Activated CD4-positive, CD25-positive, alpha-beta regulatory T cell treated with anti-CD3 and anti-CD28 coated beads, Interleukin-2, amount 50 U/mL, for 16 hours (primary cell): ENCODE measurements at places on chromosomes 11 and 22.

- DNase-seq = peak; percentile 7
Observed at GRCh38 chr22:25202290-25202921, 2.7 kb downstream of the CRYBB3 start.

DNA sequence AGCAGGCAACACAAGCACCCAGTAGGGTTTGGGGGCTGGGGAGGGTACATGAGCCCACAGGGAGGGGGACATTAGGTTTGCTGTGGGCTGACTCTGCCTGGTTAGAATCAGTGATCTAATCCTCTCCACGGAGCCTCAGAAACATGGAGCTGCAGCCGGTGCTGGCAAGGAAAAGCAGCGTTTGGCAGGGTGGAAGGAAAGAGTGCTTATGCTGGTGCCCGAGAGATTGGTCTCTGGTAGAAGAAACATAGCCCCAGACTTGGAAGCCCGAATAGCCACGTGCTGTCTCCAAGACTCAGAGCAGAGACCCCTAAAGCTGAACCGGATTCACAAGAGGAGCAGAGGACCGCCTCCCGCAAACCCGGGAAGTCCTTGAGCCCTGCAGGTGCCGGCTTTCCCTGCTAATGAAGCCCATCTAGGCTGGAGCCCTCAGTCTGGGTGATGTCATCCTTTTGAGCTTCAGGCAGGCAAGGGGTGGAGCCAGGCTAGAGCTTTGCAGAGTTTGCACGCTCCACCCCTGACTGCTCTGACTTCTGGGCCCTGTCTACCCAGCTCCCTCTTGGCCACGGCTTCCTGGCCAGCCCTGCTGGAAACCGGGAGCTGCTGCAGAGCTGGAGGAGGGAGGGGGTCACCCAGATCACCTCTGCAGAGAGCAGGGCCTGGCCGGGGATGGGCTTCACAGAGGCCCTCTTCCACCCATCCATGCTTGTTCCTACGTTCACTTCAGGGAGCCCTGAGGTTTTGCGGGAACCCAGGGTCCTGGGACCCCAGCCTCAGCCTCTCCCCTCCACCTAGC, 35.0 kb upstream of the JAM3 start:
- DNase-seq = peak; percentile 14

DNA sequence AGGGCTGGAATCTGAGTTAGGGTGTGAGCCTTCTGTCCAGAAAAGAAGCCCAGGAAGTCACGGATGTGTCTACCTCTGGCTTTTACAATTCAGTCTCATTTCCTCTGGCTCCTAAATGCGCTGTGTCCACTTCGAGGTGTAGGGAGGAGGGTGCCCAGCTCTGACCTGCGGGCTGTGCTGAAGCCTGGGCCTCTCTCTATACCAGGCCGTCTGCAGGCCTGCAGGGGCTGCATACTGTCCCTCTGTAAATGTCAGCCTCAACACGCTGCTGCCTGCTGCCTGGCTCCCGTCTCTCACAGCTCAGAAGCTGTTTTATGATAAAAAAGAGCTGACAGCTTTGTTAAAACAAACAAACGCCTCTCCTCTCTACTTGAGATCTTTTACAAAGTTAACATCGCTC, 14.5 kb downstream of the ARVCF start:
- no peak for DNase-seq

DNA sequence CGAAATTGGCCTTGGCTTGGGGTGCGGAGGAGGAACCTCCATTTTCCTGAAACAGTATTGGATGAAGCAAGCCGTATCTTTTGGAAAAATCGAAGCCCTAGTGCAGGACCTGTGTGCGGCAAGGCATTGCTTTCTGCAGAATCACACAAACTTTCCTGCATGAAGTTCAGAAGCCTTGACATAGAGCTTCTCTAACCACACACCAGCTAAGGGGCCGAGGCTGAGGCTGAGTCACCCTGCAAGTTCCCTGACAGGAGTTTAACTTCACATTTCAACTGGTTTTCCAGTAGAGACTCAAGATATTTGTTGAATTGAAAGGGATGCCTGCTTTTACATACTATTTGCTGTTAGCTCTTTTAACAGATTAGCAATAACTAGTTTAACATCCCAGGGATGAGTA, 67.8 kb downstream of the TCF20 start:
- peak; percentile 15 for DNase-seq

GRCh38 chr11:120827820-120828219, 196.1 kb upstream of the TBCEL start:
- DNase-seq = no peak

- no peak for DNase-seq
Observed at GRCh38 chr11:14380947-14381561, 22.1 kb upstream of the RRAS2 start.

DNA sequence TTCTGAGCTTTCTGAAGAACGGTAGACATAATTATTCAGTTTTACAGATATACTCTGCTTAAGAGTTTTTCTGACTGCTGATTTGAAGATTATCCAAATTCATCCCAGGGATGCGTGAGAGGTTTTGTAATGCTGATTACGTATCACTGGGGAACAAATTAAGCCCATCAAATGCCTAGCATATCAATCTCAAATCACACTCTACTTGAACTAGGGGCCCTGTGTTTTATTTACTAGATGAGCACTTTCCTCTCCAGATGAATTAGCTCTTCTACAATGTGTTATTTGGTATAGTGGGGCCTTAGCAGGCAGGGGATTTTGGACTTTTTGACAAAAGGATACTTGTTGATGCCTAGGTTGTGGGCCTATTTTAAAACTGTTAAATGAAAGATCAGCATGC, 177.9 kb downstream of the JRKL start:
- no peak for DNase-seq

DNA sequence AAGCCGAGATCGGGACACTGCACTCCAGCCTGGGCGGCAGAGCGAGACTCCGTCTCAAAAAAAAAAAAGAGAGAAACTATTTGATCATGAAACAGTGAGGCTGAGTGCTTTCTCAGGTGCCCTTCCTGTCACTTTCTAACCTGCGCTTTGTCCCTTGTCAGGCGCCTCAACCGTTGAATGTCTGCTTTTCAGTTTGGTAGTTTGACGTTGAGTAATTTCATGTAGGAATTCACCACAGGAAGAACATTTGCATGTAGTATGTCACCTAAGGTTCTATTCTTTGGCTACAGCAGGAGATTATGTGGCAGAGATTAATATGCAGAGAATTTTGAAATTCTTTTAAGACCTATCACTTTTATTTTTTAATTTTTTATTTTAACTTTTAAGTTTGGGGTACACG, 57.2 kb downstream of the PPFIA1 start:
- DNase-seq = no peak

DNA sequence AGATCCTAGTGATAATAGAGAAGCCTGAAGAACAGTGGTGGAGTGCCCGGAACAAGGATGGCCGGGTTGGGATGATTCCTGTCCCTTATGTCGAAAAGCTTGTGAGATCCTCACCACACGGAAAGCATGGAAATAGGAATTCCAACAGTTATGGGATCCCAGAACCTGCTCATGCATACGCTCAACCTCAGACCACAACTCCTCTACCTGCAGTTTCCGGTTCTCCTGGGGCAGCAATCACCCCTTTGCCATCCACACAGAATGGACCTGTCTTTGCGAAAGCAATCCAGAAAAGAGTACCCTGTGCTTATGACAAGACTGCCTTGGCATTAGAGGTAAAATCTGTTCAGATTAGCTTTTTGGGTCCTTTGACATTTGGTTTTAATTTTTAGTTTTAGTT, 16.7 kb downstream of the CRKL start:
- DNase-seq = no peak

DNA sequence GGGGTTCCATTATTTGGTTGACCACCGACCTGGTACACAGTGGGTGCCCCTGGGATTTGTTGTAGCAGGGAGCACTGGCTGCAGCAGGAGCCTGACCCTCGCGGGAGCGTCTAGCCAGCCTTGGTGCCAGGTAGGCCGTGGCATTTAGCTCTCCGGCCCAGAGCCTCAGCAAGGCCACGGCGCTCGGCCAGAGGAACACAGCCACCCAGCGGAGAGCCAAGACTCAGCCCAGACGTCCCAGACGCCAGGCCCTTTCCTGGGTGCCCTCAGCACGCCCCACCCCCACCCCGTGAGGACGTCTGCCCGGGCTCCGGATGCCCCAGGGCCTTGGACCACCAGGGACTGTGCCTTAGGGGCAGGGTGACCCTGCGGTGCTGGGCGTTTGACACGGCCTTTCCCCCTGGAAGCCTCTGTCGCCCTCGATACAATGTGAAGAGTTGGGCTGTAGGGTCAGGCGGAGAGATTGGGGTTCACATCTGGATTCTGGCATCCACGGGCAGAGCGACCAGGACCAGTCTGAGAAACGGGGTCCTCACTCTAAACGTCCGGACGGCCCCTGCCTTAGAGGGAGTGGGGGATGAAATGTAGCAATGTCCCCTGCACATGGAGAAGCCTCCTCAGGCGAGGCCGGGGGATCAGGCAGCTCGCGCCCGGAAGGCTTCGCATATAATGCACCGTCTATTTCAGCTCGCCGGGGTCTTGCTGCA, 99.2 kb upstream of the FGF3 start:
- no peak for DNase-seq

DNA sequence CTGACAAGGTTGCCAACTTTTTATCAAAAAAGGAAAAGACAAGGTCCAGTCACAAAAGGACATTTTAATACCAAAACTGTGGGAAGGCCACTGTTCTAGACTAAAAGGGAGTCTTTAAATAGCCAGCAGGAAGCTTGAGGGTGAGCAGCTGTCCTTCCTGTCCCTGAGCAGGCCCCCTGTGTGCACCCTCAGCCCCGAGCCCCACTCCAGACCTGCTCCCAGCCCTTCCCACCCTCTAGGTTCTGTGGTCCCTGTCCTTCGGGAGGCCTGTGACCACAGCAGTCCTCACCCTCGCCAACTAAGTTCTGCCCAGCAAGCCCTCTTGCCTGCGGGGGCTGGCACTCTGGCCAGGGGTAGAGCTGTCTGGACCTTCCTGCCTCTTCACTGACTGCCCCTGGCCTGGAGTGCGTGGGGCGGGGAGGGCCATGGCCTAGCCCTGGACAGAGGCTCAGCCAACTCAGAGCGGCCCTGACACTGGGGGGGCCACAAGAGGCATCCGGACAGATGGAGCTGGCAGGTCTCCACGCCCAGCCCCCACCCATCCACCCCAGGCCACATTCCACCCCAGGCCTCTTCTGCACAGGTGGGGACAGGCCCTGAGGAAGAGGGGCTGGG, 1.6 kb upstream of the PLXNB2 start:
- DNase-seq = no peak

- no peak for DNase-seq
Observed at GRCh38 chr11:131284041-131284440, 86.4 kb upstream of the NTM start.

DNA sequence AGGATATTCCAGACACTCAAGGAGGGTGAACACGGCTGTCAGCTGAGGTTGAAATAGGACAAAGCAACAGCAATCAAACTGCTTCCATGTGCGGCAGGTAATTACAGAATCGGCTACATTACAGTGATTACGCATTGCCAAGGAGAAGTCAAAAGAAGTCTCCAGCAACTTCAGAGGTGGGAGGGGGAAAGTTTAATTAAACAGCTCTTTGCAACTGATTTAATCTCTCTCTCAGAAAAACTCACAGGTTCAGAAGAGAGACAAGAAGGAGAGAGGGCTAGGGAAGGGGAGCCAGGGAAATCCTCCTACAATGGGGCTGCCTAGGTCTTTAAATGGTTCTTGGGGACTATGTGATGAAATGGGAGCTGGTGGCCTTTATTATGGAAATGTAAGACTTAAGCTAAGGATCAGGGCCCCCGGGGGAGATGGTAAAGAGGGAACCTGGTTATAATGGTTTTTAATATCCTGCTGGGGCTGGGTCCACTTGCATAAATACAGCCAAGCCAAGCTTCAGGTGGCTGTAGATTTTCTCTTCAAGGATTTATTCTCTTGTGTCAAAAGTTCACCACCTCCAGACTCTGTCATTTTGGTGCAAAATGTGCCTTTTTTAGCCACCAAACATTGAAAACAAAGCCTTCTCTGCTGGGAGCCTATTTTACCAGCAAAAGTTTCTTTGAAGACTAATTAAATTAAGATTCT, 354.7 kb upstream of the NARS2 start:
- DNase-seq = no peak

DNA sequence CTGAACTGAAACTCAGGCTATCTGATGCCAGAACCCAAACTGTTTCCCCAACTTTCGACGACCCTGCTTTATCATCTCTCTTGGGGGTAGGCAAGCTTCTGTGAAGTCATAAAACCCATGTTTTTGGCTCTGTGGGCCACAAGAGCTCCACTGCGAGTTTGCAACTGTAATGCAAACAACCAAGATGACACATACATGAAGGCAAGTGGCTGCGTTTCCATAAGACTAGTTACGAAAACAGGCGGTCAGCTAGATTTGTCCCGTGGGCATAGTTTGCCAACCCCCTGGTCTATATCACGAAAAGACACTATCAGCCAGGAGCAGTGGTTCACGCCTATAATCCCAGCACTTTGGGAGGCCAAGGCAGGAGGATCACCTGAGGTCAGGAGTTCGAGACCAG, 37.5 kb downstream of the TPST2 start:
- DNase-seq = no peak

DNA sequence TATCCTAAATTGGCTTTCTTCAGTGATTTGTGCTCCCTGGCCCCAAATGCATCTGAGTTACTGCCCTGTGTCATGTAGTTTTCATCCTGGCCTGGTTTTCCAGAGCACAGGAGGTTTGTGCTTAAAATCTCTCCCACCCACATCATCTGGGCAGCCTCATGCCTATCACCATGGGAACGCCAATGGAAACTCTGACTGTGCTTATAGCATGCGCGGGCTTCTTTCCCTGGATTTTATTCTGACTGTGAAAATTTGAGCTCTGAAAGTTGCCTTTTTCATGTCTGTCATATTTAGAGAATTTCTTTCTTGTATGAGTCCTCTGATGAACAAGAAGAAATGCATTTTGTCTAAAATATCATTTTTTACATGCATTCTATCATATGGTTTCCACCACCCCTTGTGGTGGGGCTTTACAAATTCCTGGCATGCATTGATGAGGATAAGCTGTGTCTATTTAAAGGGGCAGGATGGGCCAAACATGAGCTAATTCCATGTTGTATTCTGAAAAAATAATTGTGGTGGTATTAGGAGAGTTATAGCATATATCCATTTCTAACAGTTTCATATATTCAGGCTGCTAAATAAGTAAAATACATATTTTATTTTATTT, 55.1 kb downstream of the IRAG1 start:
- no peak for DNase-seq

- DNase-seq = no peak
Observed at GRCh38 chr11:78038697-78039313, 15.7 kb upstream of the KCTD14 start.

- no peak for DNase-seq
Observed at GRCh38 chr11:36306888-36307287, 10.8 kb downstream of the PRR5L start.

DNA sequence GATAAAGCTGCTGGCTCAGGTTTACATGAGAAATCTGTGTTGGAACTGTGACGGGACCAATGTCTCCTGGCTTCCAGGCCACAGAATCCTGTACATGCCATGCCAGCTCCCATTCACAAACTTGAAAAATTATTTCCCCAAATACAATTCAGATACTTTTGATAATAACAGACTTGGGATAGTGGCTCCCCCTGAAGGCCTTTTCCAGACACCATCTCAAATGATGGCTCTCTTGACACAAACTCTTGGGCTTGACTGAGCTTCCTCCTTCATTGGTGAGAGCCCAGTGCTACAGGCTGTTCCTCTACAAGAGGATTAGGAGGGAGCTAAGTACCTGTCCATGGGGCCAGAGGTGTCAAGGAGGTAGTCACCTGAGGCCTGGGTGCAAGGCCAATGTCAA, 104.7 kb upstream of the PAX6 start:
- no peak for DNase-seq
